ENCODE measurements at places on chromosomes 11 and 22. TPM values are rescaled to one million over a fixed set of nuclear protein-coding genes. Genes with fewer than 3 reads are reported as not detected.

DNA sequence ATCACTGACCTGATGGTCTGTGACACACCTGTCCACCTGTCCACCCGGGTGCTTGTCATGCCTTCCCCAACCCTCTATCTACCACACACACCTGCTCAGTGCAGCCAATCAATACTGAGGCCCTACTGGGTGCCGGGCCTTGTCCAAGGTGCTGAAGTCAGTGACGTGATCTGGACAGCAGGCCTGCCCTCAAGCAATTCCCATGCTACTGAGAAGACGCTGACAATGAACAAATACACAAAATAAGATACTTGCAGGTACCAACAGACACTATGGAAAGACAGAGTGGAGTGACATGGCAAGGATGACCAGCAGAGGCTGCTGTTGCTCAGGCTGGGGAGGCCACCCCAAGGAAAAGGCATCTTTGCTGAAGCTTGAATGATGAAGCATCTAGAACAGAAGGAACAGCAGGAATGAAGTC, 21.2 kb downstream of the PLAAT3 start:
- DNase-seq = no peak

- peak; percentile 30 for DNase-seq
These were observed 33.4 kb downstream of the AMBRA1 start for GRCh38 chr11:46560300-46560991.

DNA sequence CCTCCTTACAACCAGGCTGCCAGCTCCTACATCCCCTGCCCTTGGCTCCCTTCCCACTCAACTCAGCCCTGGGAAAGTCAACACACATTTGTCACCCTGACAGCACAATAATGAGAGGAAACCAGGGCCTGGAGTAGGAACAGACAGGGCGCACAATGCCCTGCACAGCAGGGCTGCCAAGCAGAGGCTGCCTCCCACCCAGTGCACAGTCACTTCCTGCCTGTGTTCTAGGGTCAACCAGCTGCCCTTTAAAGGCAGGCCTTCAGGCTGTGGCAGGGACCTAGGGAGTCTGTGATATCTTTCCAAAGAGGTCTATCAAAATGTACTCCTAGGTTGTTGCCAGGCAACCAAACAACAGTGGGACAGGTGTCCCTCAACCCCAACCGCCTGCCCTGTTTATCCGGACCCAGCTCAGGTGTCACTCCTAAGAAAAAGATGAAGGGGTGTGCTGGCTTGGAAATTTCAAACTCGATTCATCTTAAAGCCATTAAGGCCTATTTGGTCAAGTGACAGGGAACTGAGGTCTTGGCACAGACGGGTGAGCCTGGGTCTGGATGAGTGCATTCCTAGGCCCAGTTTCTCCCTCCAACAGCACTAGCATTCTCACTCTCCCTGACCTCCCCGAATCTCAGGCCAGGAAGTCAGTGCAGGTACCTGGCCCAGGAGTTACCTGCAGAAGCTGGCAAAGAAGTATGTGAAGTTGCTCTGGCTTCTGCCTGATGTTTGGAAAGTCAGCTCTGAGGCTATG, 110.3 kb upstream of the PITPNB start:
- DNase-seq = peak; percentile 85

SLC43A3 gene
- 6.0 TPM for polyA plus RNA-seq

DNA sequence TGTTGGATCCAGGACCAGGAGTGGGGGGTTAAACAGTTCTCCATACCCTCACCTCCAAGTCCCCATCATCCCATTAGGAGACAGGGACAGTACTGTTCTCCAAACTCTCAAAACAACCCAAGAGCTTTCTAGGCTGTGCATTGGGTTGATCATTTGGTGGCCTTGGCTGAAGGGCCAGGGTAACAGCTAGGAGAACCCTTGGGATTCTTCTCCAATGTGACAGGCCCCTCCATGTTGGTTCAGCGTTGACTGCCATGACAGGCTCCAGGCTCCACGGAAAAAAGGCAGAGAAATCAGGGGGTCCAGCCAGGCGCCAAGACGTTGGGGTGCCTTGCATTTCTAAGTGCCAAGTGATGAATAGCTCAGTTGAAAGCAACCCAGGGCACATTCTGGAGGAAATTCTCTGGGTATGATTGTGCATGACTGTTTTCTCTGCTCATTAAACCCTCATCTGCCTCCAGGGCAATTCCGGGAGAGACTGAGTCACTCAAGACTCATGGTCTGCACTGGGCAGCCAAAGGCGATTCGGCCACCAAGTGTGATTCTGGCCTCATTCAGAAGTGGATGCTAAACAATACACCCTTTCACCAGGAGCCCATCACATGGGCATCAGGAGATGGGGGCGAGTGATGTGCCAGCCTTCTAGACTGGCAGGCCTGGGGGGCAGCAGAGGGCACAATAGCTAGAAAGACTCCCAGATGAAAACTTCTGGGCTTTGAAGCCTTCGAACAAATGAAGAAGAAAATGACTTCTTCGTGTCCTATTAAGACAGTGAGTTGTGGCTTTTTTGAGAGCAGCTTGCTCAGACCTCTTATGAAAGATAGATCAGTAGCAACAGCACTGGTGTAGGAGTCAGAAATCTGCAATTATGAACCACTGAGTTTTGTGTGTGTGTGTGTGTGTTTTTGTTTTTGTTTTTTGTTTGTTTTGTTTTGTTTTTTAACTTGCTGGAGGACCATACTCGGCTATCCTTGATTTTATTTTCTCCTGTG, 27.7 kb downstream of the CD44 start:
- DNase-seq = no peak

- DNase-seq = no peak
These were observed 8.7 kb downstream of the TSKU start for GRCh38 chr11:76791861-76792260.

SPON1 gene
- polyA plus RNA-seq = 3.8 TPM

- DNase-seq = peak; percentile 26
These were observed 791 bp downstream of the EI24 start for GRCh38 chr11:125569915-125570621.

GRCh38 chr22:48719978-48720661, 1107.6 kb downstream of the BRD1 start:
- DNase-seq = no peak

NXPE1 gene
- polyA plus RNA-seq = not detected

DNA sequence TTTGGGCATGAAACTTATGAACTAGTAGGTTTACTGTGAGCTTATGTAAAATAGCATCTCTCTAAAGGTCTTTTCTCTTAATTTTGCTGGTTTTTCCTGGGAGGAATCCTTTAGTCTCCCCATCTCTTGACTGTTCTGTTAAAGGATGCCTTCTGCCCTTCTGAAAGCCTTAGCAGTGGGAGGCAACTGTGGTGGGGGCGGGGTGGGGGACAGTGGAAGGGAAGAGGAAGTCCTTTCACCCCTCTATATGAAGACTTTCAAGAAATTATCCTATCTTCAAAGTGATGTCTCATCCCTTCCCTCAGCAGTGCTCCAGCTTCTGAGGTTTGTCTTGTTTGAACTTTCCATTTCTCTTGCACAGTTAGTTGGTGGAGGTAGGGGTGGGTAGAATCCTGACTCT, 73.1 kb downstream of the ELP4 start:
- DNase-seq = no peak

DNA sequence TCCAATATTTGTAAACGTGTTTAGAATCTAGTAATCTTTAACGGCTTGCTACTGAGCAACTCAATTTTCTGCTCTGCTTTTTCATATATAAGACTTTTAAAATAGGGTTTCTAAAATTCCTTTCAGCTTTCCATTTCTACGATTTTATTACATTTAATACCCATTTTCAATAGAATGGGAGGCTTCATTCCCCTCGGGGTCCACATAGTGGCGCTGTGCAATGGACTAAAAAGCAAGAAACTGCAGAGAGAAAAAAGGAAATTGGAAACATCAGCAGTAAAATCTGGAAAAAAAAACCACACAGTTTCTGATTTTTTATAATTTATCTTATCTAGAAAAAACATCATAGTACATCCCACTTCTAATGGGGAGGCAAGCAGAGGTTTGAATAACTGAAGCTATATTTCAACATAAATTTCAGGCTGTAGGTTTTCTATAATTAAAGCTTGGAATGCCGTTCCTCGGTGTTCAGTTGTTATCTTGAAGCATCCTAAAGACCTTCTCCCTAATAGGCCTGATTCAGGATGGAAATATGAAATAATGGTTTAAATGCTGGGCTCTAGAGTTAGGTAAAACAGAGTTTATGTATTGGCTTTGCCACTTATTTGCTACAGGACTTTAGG, 18.7 kb upstream of the JHY start:
- peak; percentile 43 for DNase-seq

- no peak for DNase-seq
These were observed 193.6 kb downstream of the CWF19L2 start for GRCh38 chr11:107263844-107264563.

DNA sequence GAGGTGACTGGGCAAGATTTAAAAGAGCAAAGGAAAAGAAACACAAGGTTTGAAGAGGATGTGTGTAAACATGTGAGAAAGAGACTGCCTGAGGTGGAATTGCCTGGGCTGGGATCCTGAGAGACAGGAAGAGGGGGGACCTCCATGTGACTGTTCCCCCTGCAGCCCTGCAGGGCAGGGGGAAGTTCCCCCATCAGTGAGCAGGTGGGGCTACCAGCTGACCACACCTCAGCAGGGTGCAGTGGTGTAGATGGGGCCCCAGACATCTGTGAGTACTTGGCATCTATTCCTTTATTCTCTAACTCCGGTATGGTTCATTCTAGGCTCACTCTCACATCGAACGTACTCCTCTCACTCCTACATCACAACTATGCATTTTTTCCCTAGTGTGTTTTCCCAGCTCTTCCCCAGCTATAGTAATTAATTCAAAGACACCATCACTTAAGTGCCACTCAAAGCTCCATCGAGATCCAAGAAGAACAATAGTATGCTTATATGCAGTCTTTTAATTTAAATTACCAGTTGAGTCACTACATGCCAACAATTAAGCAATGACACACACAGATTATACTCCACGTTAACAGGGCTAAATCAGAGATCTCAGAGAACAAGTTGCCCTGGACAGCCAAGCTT, 42.7 kb downstream of the LGR4 start:
- no peak for DNase-seq

TRIM29 gene
- 0.65 TPM for polyA plus RNA-seq

DNA sequence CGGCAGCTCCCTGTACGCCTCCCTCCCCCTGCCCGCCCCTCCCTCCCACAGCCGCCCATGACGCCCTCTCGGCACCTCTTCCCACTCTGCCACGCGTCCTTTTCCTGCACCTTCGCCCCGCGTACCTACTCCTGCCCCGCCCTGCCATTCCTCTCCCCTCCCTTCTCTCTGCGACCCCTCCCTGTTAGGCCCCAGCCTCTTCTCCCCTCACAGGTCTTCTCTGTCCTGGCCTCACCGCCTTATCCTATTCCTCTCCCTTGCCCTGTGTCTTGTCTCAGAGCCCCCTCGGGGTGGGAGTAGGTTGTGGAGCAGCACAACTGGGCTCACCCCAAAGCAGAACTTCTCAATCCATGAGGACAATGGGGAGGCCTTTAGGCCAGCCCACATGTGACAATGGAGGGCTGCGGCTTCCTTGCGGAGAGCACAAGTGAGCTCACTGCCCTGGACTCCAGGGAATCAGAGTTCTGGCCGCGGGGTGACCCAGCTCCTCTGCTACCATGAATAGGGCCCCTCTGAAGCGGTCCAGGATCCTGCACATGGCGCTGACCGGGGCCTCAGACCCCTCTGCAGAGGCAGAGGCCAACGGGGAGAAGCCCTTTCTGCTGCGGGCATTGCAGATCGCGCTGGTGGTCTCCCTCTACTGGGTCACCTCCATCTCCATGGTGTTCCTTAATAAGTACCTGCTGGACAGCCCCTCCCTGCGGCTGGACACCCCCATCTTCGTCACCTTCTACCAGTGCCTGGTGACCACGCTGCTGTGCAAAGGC, 539 bp downstream of the SLC35C1 start:
- DNase-seq = peak; percentile 68

DNA sequence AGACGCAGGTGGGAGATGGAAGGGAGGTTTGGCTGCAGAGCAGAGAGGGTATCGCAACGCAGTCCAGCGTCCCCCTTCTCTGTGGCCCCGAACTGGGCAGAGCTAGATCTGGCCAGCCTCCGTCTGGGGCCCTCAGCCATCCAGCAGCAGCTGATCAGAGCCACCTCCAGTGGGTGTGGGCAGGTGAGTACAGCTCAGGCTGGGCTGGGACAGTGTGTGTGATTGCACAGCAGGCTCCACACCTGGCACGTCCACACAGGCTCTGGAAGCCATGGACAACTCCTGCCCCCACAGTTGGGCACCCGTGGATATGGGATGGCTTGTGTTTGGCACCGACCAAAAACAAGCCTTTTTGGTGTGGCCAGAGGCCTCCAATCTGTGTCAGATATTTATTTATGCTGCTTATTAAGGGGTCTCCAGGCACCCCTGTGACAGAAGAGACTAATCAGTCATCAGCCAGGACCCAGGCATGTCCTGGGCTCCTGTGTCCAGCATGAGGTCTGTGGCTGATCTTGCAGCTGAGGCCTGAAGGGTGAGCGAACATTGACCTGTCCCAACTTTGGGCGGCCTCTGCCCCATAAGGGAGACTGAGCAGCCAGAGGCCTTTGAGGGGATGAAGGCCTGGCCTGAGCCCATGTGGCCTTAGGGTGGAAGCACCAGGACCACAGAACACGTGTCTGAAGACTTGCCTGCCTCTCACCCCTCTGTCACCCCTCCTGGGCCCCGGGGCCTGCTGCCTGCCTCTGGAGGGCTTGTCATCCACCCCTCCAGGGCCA, 18.6 kb downstream of the POLR3H start:
- DNase-seq = no peak

DNA sequence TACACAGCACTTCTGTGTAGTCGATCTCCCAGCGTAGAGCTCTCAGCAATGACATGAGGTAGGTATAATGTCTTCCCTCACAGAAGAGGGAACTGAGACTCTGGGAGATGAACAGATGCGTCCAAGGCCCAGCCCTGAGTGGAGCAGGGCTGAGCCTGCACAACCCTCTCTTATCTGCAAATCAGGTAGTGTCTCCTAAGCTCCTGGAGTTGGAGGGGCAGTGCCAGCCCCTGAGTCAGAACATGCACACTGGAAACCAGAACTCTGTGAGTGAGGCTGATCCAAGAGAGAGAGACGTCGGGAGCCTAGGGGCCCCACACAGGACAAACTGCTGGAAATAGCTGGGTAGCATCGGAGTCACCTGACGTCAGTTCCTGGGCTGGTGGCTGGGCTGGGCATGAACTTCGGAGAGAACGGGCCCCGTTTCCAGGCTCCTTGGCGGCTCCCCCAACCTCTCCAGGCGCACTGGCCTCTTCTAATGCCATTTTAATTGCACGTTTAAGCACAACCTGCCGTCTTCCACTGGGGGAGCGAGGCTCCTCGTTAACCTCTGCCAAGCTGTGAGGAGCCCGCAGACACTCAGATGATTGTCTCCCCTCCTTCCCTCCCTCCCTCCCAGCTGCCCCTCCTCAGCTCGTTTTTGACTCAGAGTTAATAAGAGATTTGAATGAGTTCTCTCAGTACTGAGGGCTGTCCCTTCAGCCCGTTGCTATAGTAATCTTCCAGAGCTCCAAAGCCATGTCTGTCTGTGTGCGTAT, 191.2 kb upstream of the TBCEL start:
- peak; percentile 49 for DNase-seq

APOBEC3B gene
- 1.0 TPM for polyA plus RNA-seq

GRCh38 chr11:47924184-47924691, 56.1 kb upstream of the PTPRJ start:
- DNase-seq = no peak

GRCh38 chr11:65764434-65764833, 16.3 kb downstream of the AP5B1 start:
- peak; percentile 48 for DNase-seq

- DNase-seq = no peak
These were observed 141.2 kb downstream of the CEP164 start for GRCh38 chr11:117468888-117469287.

Measured in kidney (tissue), 22 donors.